ENCODE measurements at places on chromosomes 16 and 17. TPM values are rescaled to one million over a fixed set of nuclear protein-coding genes. Genes with fewer than 3 reads are reported as not detected.
A peak's percentile ranks its signal among the peaks of the same experiment; 100 is the strongest.

SP6 gene
- 5.3 TPM for total RNA-seq

ADAM11 gene
- total RNA-seq = 1.3 TPM

SOX9 gene
- 3.0 TPM for total RNA-seq

EVPL gene
- total RNA-seq = 8.0 TPM

ZP2 gene
- total RNA-seq = not detected

CMTM1 gene
- 1.6 TPM for total RNA-seq

DLX4 gene
- total RNA-seq = not detected

NFATC3 gene
- total RNA-seq = 52.0 TPM

SPATA32 gene
- not detected for total RNA-seq

MPP2 gene
- total RNA-seq = 7.9 TPM

MSLN gene
- not detected for total RNA-seq

AXIN2 gene
- 8.3 TPM for total RNA-seq

COG8 gene
- total RNA-seq = 52.8 TPM

KRT27 gene
- total RNA-seq = not detected

GRCh38 chr17:45261577-45262515, at the start of gene SPATA32:
TSS of gene SPATA32 (minus strand) at chr17:45262094. CDS start at chr17:45262016, 78 bp downstream.
- no peaks in the 10 kb centered on the region for H3K36me3 ChIP-seq
- peak within 1 kb of the TSS; percentile 52 for H3K4me3 ChIP-seq
- H3K27me3 ChIP-seq = no peaks in the 10 kb centered on the region

DNA sequence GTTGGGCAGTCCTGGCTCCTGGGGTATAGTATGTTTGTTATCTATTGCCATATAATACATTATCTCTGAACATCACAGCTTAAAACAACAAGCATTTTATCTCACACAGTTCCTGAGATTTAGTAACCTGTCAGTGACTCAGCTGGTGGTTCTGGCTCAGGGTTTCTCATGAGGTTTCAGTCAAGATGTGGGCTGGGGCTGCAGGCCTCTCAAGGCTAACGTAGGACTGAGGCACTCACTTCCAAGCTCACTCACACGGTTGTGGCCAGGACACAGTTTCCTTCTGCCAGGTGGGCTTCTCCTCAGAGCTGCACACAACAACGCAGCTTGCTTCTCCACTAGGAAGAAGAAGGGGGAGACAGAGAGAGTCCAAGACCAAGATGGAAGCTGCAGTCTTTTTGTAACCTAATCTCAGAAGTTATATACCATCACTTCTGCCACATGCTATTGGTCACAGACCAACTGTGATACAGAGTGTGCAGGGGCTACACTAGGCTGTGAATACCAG, 10.3 kb upstream of the MED13 start:
- H3K27ac ChIP-seq = no peak overlapping the region
- no peak overlapping the region for H3K4me3 ChIP-seq
- H3K27me3 ChIP-seq = no peaks in the 10 kb centered on the region
- no peak for DNase-seq
- no peaks in the 10 kb centered on the region for H3K4me1 ChIP-seq

DNA sequence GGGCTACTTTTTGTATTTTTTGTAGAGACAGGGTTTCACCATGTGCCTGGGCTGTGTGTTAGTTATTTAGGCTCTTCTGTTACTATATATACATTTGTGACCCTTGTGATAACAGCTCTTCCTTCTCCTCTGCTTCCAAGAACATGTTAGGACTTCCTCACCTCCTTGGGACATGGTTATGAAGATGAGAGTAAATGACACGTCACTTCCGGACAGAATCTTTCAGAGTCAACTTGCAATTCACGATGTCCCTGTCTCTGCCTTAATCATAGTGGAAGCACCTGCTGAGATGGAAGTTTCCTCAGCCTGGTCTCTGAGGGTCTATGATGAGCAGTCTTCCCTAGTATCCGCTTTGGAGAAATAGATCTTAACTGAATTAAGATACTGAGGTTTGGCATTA, 42.9 kb downstream of the CCDC42 start:
- DNase-seq = no peak
- no peak overlapping the region for H3K4me3 ChIP-seq
- H3K4me1 ChIP-seq = no peaks in the 10 kb centered on the region

DNA sequence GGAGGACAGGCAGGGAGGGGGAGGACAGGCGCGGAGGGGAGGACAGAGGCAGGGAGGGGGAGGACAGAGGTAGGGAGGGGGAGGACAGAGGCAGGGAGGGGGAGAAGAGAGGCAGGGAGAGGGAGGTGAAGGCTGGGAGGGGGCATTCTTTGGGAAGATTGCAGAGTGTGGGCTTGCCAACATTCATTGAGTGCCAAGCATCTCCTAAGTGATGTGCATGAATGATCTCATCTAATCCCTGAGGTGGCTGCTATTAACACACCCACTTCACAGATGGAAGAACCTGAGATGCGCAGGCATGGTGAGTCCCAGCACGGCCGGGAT, 58.3 kb downstream of the NT5M start:
- no peak for DNase-seq
- H3K27ac ChIP-seq = peak overlapping the region; percentile 93
- no peaks in the 10 kb centered on the region for H3K4me1 ChIP-seq
- no peaks in the 10 kb centered on the region for H3K36me3 ChIP-seq

- no peaks in the 10 kb centered on the region for H3K36me3 ChIP-seq
- no peaks in the 10 kb centered on the region for H3K27me3 ChIP-seq
- no peak for DNase-seq
- H3K27ac ChIP-seq = peak overlapping the region; percentile 93
Observed at GRCh38 chr17:41664172-41664457, 24.6 kb upstream of the EIF1 start.

DNA sequence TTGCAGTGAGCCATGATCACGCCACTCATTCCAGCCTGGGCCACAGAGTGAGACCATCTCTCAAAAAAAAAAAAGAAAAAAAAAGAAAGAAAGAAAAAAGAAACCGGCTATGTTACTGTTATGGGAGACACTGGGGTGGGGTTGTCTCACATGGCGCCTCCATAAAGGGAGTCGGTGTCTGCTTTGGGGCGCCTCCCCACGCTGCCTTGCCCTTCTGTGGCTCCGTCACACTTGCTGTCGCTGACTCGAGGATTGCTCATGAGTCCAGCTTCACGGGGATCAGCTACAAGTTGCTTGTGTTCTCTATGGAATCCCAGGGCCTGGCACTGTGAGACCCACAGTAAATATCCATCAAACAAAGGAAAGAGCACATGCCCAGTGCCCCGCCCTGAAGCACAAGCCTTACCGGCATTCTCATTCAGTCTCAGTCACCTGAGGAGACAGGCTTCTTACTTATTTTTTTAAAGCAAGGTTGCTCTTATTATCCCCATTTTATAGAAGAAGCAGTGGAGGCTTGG, 40.6 kb upstream of the ZNF423 start:
- H3K4me3 ChIP-seq = no peak overlapping the region
- H3K27me3 ChIP-seq = no peaks in the 10 kb centered on the region
- DNase-seq = no peak
- H3K4me1 ChIP-seq = no peaks in the 10 kb centered on the region
- no peaks in the 10 kb centered on the region for H3K36me3 ChIP-seq

GRCh38 chr17:4074831-4075495, 67.9 kb downstream of the ZZEF1 start:
- no peak overlapping the region for H3K4me3 ChIP-seq
- no peaks in the 10 kb centered on the region for H3K27me3 ChIP-seq
- H3K36me3 ChIP-seq = peaks cover 18% of the 10 kb centered on the region
- no peak for DNase-seq
- no peaks in the 10 kb centered on the region for H3K4me1 ChIP-seq

GRCh38 chr17:34567691-34568465, 11.5 kb upstream of the TMEM132E start:
- H3K4me3 ChIP-seq = no peak overlapping the region
- peaks cover 37% of the 10 kb centered on the region for H3K27me3 ChIP-seq
- DNase-seq = no peak
- H3K4me1 ChIP-seq = no peaks in the 10 kb centered on the region
- no peak overlapping the region for H3K27ac ChIP-seq

DNA sequence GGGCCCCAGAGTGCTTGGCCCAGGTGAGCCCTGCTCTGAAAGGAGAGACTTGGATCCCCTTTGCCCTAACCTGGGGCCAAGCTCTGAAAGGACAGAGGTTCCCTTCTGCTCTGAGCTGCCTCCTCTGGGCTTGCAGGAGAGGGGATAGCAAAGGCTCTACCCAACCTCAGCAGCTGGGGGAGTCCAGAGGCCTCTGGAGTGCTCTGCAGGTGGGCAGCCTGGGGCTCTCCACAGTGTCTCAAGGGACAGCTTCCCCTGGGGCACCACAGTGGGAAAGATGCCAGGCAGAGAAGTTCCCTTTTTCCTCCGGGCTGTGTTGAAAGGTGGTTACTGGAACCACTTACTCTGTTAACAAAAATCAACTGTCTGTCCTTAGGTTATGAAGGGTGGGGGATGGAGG, 48.2 kb upstream of the MGAT5B start:
- H3K27me3 ChIP-seq = no peaks in the 10 kb centered on the region
- no peak overlapping the region for H3K4me3 ChIP-seq
- H3K27ac ChIP-seq = no peak overlapping the region
- no peaks in the 10 kb centered on the region for H3K4me1 ChIP-seq

GRCh38 chr16:63625126-63625525, 1496.7 kb downstream of the CDH11 start:
- no peak for DNase-seq
- no peaks in the 10 kb centered on the region for H3K36me3 ChIP-seq
- H3K27ac ChIP-seq = no peak overlapping the region
- peaks cover 3% of the 10 kb centered on the region for H3K27me3 ChIP-seq
- no peak overlapping the region for H3K4me3 ChIP-seq

DNA sequence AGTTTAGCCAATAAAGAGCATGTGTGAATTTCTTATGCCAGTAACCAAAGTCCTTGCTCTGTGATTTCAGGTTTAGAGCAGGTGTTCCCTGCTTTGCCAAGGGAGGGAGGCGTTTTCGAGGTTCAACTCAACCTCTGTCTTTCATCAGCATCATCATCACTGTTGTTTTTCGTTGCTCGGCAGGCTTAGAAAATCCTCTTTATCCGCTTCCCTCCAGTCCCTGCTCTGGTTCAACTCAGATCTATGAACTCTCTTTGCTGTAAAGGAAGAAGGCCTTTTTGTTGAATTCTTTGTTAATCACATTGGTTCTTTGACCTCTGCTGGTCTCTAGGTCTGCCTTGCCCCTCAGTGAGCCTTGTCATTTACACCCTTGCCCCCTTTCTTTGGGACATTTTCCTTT, 243.9 kb upstream of the RBFOX1 start:
- H3K27me3 ChIP-seq = no peaks in the 10 kb centered on the region
- H3K4me3 ChIP-seq = no peak overlapping the region
- no peaks in the 10 kb centered on the region for H3K36me3 ChIP-seq
- no peak for DNase-seq
- no peaks in the 10 kb centered on the region for H3K4me1 ChIP-seq

- no peak overlapping the region for H3K4me3 ChIP-seq
- H3K36me3 ChIP-seq = no peaks in the 10 kb centered on the region
- DNase-seq = no peak
- H3K27me3 ChIP-seq = no peaks in the 10 kb centered on the region
- H3K4me1 ChIP-seq = no peaks in the 10 kb centered on the region
- no peak overlapping the region for H3K27ac ChIP-seq
Observed at GRCh38 chr16:48106446-48106845, 49.3 kb downstream of the ABCC12 start.

GRCh38 chr17:37792787-37793186, 47.9 kb upstream of the HNF1B start:
- no peak overlapping the region for H3K4me3 ChIP-seq
- H3K27ac ChIP-seq = no peak overlapping the region
- no peaks in the 10 kb centered on the region for H3K4me1 ChIP-seq
- H3K36me3 ChIP-seq = no peaks in the 10 kb centered on the region
- no peaks in the 10 kb centered on the region for H3K27me3 ChIP-seq
- DNase-seq = no peak

- no peaks in the 10 kb centered on the region for H3K36me3 ChIP-seq
- DNase-seq = no peak
- no peaks in the 10 kb centered on the region for H3K4me1 ChIP-seq
- H3K27me3 ChIP-seq = no peaks in the 10 kb centered on the region
- peak overlapping the region; percentile 74 for H3K4me3 ChIP-seq
Observed at GRCh38 chr17:27295945-27296344, 2.0 kb downstream of the WSB1 start.

DNA sequence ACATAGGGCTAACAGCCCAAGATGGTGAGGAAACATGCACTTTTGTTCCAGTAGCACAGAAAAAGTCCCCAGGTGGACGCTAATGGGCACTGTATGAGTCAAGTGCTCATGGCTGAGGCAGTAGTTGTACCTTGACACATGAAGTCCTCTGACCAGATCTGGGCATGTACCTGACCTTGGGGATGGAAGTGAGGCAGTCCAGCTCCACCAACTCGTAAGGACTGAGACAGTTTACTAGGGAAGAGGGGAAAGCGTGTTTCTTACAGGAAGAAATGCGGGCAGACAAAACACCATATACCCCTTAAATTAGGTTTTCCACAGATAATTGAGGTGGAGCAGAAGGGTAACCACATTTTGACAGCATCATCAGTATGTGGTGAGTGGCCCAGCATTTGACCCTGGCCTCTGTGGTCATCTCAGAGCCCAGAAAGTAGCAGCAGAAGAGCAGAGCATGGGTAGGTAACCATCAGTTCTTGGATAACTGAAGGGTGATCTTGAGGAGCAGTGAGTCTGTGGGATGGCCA, 32.4 kb upstream of the METTL9 start:
- H3K27ac ChIP-seq = no peak overlapping the region
- DNase-seq = peak; percentile 43
- H3K4me1 ChIP-seq = no peaks in the 10 kb centered on the region
- no peak overlapping the region for H3K4me3 ChIP-seq
- no peaks in the 10 kb centered on the region for H3K36me3 ChIP-seq

DNA sequence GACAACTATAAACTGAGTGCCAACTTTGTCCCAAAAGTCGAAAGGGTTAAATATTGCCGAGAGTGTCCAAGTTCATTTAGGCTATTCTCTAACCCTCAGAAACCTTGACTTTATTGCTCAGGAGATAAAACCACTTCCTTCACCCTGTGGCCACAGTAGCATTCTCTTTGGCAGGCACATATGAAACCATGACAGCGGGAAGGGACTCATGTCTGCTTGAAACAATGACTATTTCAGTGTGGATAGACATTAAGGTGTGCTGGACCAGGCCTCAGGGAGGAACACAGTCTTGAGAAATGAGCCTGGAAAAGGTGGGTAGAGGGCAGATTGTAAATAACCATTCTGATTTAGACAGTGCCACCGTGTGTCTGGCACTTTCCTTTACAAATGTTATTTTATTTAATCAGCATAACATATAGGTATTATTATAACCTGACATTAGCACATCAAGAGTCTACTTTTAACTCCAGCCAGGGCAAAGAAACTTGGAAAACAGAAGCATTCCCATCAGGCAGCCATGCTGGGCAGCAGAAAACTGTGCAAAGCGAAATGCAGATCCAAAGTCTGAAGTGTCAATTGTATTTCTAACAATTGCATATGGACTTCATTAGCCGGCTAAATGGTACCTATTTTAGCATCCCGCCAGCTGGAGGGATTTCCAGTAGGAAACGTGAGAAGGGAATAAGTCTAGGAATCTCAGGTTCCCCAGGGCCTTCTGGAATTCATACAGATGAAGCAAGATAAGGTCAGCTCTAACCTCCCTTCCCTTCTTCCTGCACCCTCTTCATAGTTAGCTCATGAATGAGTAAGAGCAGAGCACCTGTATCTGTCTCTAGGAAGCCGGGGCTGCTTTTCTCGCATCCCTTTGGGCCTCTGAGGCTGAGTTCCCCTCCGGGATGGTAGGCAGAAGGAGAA, 212.8 kb upstream of the ELAC2 start:
- H3K27ac ChIP-seq = peak overlapping the region; percentile 51
- no peaks in the 10 kb centered on the region for H3K27me3 ChIP-seq
- peak; percentile 70 for DNase-seq
- H3K36me3 ChIP-seq = no peaks in the 10 kb centered on the region

- no peaks in the 10 kb centered on the region for H3K36me3 ChIP-seq
- no peak for DNase-seq
- no peaks in the 10 kb centered on the region for H3K4me1 ChIP-seq
Observed at GRCh38 chr16:20799599-20799998, 6.7 kb downstream of the ERI2 start.

GRCh38 chr16:73034374-73034773, 13.6 kb downstream of the ZFHX3 start:
- H3K27ac ChIP-seq = no peak overlapping the region
- no peaks in the 10 kb centered on the region for H3K27me3 ChIP-seq
- no peaks in the 10 kb centered on the region for H3K4me1 ChIP-seq
- no peaks in the 10 kb centered on the region for H3K36me3 ChIP-seq
- DNase-seq = no peak

All from breast epithelium (tissue), 4 donors.